ENCODE measurements at places on chromosomes 2 and 18.

GRCh38 chr18:36717422-36718110 is 111.2 kb downstream of the TPGS2 start:
- no peak for DNase-seq

DNA sequence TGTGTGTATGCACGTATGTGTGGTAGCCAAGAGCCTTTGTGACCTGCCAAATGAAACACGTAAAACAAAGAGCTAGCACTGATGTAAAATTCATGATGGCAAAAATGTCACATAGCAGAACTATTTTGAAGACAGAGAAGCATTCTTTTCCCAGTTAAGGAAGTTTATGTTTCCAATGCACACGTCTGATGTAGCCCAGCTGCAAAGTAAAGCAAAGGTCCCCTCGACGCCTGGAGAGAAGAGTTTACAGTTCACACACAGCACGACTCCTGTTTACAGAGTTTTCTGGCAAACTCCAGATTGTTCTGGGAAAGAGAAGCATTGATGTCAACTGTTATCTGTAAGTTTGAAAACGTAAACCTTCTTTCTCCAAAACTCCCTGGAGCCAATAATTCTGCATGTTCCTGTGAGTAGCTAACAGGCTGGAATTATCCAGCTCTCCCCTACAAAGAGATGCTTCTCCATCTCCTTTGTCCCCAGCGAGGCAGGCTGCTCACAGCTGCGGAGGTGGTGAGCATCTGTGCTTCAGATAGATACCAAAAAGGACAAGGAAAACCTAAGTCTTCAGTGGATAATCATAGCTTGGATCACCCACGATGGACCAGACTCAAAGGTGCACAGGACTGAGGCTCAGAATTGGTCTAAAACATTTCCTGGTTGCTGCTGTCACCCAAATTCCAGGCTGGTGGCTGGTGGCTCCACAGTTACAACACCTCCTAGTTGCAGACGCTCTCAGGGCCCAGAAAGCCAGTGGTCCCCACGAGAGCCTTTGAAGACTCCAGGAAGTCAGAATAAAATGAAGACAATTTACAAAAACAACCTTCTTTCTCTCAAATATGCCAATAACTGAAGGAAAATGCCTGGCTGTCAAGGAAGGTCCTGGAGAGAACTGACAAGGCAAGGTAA is 87.4 kb downstream of the COL6A3 start:
- peak; percentile 87 for DNase-seq

GRCh38 chr2:42813763-42814162 is 21.4 kb upstream of the HAAO start:
- no peak for DNase-seq

DNA sequence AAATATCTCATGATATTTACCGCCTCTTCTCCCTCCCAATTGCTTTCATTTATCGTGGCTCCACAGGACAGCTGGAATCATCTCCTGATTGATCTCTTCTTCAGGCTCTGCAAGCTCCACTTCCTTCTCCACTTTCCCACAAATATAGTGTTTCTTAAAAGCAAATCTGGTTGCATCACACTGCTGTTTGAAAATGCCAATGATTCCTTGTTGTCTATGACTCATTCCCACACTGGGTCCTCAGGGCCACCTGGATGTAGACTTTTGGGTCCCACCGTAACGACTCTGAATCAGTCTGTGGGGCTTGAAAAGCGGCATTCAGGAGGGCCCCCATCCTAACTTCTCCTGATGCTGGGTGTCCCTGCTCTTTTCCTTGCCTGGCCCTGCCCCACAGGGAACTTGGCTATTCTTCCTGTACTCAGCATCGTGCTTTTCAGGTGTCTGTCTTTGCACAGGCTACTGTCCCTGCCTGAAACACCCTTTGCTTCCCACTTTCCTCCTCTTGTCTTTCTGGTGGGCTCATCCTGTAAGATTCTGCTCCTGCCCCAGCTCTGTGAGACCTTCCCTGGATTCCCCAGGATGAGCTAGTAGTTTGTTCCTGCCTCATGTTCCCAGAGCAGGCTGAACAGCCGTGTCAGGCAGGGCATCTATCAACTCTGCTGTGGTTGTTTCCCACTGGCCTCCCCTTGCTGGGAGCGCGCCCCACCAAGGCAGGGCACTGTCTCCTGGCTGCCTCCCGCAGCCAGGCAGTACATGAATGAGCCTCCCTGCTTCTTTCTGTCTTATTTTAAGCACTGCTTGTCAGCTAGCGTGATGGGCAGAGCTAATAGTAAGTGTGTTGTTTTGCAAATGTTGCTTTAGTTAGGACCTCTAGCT is 111.9 kb downstream of the KCTD1 start:
- DNase-seq: peak; percentile 89

- no peak for DNase-seq
Observed at GRCh38 chr2:205815673-205816072, 133.4 kb downstream of the NRP2 start.

DNA sequence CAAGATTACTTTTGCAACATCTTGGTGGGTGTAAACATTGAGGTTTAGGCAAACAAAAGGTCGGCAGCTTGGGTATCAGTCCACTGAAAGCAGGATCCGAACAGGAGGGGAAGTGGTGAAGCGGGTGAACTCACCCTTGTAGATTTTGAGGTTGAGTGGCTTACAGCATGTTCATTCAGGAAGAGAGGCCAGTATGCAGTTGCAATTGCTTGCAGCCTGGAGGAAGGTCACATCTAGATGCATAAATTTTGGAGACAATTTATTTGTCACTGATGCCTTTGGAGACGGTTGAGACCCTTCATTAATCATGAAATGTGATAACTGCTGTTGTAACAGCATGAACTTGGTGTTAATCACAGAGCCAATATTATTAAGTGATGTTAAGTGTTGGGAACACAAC is 131.1 kb downstream of the LTBP1 start:
- no peak for DNase-seq

DNA sequence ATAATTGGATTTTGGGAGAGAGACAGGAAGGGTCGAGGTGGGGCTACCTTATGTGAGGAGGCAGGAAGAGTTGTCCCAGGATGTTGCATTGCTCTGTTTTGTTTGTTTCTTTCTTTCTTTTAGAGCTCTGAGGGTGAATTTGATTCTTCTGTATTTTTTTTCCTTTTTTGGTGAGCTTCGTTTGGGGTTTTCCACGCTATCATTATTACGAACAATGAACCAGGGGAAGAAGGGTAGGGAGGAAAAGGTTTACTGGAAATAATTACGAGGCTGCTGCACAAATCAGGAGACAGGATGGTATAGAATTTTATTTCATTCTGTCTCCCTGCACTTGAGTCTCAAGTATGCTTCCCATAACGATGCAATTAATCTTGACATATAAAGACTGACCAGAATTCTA is 51.4 kb upstream of the ZNF516 start:
- DNase-seq: no peak

DNA sequence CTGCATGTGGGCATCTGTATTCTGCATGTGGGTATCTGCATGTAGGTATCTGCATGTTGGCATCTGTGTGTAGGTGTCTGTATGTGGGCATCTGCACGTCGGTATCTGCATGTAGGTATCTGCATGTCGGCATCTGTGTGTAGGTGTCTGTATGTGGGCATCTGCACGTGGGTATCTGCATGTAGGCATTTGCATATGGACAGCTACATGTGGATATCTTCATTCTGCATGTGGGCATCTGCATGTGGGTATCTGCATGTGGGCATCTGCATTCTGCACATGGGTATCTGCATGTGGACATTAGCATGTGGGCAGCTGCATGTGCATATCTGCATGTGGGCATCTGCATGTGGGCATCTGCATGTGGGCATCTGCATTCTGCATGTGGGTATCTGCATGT is 537.4 kb downstream of the RNF144A start:
- DNase-seq: no peak

GRCh38 chr2:230268606-230269243 is 43.2 kb downstream of the SP140 start:
- DNase-seq: peak; percentile 1

GRCh38 chr2:54945391-54946219 is 104.6 kb downstream of the RTN4 start:
- peak; percentile 68 for DNase-seq

GRCh38 chr2:224885836-224886547 is 156.3 kb downstream of the DOCK10 start:
- DNase-seq: peak; percentile 93

DNA sequence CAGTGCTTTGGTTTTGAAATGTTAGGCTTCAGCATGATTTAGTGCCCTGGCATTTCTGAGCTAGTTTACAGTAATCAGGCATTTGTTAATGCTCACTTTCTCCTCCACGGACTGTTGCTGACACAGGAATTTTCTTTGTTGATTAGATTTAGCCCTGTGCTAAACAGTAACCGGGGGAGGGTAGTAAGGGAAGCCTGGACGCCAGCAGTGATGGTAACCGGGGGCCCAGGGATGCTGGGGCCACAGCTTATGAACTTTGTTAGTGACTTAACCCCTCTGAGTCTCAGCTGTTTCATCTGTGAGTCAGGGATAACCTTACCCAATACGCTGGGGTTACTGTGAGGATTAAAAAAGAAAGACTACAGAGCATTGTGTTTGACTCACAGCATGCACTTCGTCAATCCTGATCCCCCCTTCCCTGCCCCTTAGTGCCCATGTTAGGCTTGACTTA is 33.5 kb downstream of the KLHL29 start:
- peak; percentile 90 for DNase-seq

DNA sequence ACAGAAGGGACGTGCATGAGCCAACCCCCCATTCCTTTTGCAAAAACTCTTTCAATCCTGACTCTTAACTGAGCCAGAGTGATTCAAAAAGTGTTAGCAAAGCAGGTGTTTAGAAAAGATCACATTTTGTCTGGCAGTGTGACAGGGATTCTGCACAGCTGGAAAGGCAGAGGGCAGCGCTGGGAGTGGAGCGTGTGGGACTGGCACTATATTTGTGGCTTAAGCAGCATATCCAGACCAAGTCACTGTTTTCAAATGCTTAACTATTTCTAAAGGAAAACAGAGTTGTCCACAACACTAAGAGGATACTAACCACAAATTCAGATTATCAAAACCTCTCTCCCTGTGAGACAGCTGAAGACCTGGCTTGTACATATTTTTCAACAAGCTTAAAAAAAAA is 19.0 kb downstream of the CABYR start:
- no peak for DNase-seq

- DNase-seq: no peak
Observed at GRCh38 chr2:69588403-69588802, 55.1 kb downstream of the AAK1 start.

GRCh38 chr18:46250084-46250811 is 146.1 kb downstream of the HAUS1 start:
- DNase-seq: peak; percentile 92

GRCh38 chr18:36392979-36393287 is 95.4 kb downstream of the FHOD3 start:
- DNase-seq: no peak

- no peak for DNase-seq
Observed at GRCh38 chr2:27441958-27442919, at the start of gene KRTCAP3. TSS of gene KRTCAP3 (plus strand) at chr2:27442381. CDS start at chr2:27442413, 32 bp downstream.

DNA sequence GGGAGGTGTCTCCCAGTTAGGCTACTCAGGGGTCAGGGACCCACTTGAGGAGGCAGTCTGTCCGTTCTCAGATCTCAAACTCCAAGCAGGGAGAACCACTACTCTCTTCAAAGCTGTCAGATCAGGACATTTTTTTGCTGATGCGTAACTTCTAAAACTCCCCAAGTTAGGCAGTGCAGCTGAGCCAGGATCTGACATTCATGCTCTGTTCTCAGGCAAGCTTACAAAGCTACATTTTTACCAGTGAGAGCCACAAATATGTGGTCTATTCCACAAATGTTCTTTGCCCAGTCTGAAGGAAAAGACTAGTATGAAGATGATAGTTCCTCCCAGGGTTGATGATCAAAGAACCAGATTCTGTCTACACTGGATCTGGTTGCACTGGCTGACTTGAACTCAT is 184.1 kb downstream of the MTCL1 start:
- peak; percentile 51 for DNase-seq

DNA sequence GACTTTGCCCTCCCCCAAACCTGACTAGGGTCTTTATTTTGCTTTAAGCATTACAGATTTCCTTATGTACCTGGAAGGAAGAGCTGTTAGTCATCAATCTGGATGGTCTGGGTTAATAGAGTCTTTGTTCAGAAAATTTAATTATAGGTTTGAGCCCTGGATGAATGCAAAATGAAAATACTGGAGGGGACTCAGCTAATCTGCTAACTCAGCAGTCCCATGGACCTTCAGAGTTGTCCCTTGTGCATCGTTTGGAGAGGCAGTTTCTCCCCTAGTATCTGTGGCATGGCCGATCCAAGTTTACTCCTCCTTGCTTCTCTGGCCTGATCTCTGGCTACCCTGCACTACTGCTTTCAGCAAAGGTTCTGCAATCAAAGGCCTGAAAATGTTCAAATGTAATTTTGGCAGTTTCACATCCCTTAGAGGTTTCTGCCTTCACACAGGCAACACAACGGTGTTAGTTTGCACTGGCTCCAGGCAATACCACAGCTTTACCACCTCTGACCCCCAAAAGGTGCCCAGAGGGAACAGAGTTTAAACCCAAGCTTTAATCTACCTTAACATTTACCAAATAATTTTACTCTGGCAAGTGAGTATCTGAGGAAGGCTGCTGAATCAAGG is 134.3 kb downstream of the THADA start:
- DNase-seq: no peak

- DNase-seq: no peak
Observed at GRCh38 chr2:12269041-12269972, 447.4 kb upstream of the TRIB2 start.

- peak; percentile 85 for DNase-seq
Observed at GRCh38 chr2:237092920-237093781, 7.5 kb downstream of the COPS8 start.

DNA sequence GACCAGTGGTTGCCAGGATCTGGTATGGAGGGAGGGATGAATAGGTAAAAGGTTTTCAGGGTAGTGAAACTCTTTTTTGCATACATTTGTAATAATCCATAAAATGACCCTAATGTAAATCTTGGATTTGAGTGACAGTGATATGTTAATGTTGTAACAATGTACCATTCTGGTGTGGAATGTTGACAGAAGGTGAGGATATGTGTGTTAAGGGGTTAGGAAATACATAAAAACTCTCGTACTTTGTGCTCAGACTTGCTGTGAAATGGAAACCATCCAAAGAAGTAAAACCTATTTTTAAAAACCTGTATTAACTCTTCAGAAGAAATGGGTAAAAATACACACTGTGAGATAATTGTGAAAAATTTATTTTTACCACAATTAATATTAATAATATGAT is 66.2 kb downstream of the SYT4 start:
- DNase-seq: no peak

DNA sequence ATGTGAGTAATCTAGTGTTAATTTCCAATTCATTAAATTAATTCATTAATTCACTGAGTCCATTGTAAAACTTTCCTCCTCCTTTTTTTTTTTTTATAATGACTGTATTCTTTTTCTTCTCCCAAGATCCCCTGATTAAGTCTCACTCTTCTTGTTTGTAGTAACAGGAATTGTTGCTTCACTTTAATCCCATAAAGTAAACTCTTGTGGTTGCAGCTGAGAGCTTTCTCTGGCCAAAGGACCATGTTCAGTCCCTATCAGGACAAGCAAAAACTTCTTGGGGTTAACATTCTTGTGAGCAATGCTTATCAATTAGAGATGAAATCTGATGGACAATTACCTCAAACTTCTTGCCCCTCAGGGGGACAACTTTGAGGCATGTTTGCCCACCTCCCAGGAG is 400.2 kb upstream of the SPHKAP start:
- DNase-seq: peak; percentile 12

- DNase-seq: no peak
Observed at GRCh38 chr2:231300722-231301076, 94.8 kb upstream of the B3GNT7 start.

GRCh38 chr2:68466778-68467076 is 367 bp downstream of the FBXO48 start:
- no peak for DNase-seq
